ENCODE measurements at places on chromosomes 16 and 17.

DNA sequence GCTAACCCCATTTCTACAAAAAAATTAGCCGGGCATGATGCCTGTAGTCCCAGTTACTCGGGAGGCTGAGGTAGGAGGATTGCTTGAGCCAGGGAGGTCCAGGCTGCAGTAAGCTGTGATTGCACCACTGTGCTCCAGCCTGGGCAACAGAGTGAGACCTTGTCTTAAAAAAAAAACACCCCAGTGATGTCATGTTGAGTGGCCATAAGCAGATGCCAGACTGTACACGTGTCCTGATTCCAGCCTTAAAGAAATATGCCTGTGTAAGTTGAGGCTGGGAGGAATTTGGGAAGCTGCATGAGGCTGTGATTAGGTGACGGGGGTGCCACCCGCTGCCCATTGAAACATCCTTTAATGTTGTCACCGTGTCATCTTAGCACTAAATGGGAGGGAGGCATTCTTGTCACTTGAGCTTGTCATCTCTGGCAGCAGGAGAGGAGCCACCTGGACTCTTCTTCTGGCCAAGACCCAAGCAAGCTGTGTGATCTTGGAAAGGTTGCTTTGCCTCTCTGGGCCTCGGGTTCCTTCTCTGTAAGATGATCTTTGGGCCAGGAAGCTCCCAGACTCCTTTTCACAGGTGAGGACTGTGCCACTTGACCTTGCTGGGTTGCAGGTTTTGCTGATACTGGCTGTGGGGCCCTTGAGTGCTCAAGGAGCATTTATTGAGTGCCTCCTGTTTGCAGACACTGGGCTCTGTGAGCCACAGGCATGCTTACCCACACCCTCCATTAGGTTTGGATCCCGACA lies 98.3 kb upstream of the CIBAR2 start:
- DNase-seq = no peak

GRCh38 chr16:24536671-24537070 lies 2.7 kb upstream of the RBBP6 start:
- DNase-seq = no peak

GRCh38 chr17:38591759-38592241 lies 14.0 kb downstream of the SRCIN1 start:
- DNase-seq = no peak

- DNase-seq = no peak
Measured at GRCh38 chr16:11355862-11356261, 10.6 kb downstream of the RMI2 start.

DNA sequence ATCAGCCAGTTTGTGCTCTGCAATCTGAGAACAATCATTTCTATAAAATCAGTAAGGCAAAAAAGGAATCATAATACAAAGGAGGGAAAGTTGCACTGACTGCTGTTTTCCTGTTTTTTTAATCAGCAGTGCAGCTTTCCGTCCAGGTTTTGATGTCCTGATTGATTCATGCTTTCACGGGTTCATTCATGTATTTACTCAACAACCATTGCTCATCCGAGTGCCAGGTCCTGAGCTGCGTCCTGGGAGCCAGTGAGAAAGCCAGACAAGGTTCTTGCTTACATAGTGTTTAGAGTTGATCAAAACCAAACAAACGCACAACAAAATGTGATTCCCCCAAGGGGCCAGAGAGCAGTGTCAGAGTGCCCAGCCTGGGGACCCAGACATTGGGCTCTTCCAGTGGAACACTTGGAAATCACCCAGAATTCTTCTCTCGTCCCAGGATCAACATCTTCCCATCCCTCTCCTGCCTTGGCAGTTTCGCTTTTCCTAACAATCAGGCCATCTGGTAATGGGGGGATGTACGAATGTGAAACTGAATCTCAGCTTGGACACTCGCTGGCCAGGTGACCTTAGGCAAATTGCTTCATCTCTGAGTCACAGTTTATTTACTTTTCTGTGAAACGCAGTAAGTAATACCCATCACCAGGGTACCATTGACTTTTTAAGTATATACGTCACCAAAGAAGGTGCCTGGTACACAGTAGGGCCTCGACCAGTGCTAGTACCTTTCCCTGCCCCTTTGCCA lies 13.3 kb upstream of the C1QL1 start:
- DNase-seq = no peak

GRCh38 chr16:17983847-17984639 lies 352.5 kb downstream of the NPIPA8 start:
- no peak for DNase-seq

DNA sequence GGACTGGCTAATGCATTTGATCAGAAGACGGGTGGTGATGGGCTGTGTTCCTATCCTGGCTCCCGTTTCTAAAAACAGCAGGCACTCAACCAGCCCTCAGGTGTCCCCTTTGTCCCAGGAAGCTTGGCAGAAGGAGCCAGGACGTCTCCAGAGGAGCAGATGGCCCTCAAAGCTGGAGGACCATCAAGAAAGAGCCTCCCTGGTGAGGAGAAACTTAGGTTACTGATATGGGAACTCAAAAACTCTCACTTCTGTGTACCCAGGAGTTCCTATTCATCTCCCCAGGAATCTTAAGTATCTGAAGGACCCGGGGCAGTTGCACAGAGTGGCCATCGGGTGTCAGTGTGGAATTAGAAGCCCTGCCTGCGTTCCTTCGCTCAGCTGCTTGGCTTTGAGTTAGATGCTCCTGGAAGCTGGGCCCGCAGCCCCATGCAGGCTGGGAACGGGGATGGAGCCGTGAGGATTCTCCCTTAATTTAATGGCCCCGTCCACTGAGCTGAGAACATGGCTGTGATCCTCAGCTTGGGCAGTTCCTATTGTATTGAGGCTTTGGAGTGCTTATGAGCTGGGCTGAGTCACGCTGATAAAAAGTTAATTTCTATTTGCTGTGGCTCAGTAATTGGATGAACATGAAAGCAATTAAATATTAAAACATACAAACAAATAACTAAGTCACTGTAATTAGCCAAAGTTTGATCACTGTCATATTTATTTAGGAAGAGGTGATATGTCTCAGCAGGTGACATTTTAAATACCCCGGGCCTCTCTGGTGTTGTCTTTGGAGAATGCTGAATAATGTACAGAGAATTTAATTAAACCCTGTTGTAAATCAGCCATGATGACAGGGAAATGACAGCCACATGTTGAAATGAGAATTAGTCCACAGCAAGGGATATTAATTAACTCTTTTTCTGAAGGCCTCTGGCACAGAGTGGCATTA lies 402.1 kb downstream of the SEC14L1 start:
- DNase-seq = peak; percentile 58

DNA sequence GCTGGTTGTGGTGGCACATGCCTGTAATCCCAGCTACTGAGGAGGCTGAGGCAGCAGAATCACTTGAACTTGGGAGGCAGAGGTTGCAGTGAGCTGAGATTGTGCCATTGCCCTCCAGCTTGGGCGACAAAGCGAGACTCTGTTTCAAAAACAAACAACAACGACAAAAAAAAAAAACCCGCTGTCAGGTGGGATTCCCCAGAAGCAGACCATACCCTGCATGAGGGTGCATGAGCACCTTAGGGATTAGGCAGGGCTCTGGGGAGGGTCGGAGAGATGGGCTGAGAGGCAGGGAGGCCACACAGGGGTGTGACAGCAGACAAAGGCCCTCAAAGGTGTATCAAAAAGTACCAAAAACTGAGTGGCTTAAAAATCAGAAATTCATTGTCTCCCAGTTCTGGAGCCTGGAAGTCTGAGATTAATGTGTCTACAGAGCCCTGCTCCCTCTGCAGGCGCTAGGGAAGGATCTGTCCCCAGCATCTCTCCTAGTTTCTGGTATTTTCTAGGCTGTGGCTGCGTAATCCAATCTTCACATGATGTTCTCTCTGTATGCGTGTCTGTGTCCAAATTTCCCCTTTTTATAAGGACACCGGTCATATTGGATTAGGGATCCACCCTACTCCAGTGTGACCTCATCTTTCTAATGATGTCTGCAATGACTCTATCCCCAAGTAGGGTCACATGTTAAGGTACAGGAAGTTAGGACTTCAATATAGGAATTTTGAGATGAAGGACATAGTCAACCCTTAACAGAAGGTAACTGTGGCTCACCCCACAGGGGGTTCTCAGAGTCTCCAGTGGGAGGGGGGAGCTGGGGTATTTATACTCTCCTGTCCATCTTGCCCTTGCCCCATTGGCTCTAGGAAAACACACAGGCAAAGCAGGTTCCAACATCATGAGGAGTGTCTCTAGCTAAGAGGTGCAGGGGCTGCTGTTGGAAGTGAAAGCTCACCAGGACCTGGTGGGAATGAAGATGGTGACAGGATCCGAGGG lies 13.6 kb upstream of the TVP23A start:
- no peak for DNase-seq

DNA sequence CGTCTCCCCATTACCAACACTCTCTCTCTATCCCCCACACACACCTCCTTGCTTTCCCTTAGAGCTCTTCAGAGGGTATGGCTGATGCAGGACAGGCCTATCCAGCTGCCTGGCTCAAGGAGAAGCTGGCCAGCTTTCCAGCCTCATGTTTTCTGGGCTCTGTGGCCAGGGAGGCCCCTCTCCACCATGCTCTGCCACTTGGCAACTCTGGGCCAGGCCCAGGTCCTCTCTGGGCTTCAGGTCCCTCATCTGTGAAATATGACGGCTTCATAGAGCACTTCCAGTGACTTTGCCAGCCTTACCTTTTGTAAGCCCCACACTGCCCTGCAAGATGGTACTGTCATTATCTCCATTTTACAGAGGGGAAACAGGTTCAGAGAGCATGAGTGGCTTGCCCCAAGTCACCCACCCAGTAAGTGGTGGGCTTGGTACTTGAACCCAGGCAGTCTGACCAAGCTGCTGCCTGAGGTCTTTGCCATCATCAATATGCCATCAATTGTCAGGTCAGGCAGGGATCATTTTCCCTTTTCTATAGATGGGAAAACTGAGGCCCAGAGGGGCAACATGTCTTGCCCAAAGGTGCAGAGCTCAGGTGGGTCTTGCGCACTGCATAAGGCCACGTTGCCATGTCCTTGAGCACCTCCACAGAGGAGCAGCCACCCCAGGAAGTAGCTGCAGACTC lies 548 bp upstream of the ADGRG5 start:
- DNase-seq = no peak

- no peak for DNase-seq
Measured at GRCh38 chr17:61475726-61476125, 23.5 kb downstream of the TBX4 start.

DNA sequence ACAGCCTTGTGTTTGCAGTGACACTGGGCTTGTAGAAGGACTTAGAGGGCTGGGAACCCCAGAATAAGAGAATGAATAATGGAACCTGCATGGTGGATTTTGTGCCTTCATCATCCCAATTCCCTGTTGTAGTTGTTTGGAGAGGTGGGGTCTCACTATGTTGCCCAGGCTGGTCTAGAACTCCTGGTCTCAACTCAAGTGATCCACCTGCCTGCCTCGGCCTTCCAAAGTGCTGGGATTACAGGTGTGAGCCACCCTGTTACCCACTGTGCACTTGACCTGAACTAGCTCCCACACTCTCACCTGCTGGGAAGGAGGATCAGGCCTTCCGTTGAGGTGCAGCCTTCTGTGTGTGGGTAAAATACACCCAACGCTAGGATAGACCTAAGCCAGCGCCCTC lies 55.4 kb downstream of the RAP1GAP2 start:
- no peak for DNase-seq

GRCh38 chr17:21075739-21076085 lies 32.9 kb upstream of the USP22 start:
- no peak for DNase-seq

GRCh38 chr16:25093208-25094061 lies 18.1 kb upstream of the LCMT1 start:
- no peak for DNase-seq

DNA sequence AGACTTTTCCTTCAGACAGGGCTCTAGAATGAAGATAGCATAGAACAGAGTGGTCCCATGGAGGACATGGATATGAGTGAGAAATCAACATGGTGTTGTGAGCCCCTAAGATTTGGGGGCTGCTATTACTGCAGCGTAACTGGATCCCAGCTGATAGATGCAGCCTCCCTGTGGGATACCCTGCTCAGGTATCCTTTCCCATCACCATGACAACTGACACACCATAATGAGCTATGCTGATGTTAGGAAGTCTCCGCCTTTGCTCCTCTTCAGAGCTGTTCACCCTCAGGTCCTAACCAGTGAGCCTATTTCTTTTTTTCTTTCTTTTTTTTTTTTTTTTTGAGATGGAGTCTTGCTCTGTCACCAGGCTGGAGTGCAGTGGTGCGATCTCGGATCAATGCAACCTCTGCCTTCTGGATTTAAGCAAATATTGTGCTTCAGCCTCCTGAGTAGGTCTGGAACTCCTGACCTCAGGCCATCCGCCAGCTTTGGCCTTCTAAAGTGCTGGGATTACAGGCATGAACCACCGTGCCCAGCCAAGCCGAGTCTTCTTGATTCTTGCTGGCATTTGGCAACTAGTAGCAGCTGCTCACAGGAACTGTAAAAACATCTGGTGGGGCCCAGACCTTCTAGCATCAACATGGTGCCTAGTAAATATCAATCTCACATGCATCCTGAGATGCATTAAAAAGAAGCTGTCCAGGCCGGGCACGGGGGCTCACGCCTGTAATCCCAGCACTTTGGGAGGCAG lies 17.1 kb downstream of the STX4 start:
- no peak for DNase-seq

DNA sequence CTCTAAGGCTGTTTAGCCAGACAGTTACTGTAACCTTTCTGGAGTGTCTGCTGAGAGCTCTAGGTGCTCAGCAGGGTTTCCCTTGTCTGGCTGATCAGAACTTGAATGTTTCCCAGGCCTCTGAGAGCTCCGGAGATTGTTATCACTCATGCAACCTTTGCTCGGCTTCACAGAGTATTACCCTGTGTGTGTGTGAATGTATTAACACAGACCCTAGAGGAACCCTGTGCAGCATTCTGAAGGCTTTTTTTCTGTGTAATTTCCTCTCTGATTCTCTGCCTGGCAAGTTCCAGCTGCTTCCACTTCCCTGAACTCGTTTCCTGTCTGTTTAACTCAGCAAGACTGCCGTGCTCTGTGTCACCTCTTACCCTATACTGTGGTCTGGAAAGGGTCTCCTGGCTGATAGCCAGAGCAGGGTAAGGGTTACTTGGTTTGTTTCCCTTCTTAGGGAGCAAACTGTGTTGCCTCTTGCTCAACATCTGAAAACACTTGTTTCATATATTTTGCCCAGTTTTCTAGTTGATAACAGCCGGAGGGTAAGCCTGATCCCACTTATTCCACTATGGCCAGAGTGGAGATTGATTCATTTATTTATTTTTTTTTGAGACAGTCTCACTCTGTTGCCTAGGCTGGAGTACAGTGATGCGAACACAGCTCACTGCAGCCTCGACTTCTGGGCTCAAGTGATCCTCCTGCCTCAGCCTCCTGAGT lies 21.7 kb downstream of the PRMT7 start:
- no peak for DNase-seq

GRCh38 chr17:72592967-72593325 lies 472.1 kb downstream of the SOX9 start:
- no peak for DNase-seq

- DNase-seq = peak; percentile 83
Measured at GRCh38 chr17:73311781-73312641, at the start of gene CDC42EP4. Gene CDC42EP4 (minus strand): TSS chr17:73312001. CDS start chr17:73286500, 25,501 bp downstream.

- DNase-seq = peak; percentile 9
Measured at GRCh38 chr17:10316801-10317542, 55.8 kb downstream of the MYH13 start.

- no peak for DNase-seq
Measured at GRCh38 chr16:54341892-54342776, 55.5 kb upstream of the IRX3 start.

All from activated CD4-positive, alpha-beta T cell treated with anti-CD3 and anti-CD28 coated beads, Interleukin-2, amount 50 U/mL, for 1 hour (primary cell).